ENCODE measurements at places on chromosomes 6 and 20.
A peak's percentile ranks its signal among the peaks of the same experiment; 100 is the strongest.

GRCh38 chr6:144305567-144305966 is 20.4 kb downstream of the UTRN start:
- no peak for DNase-seq

DNA sequence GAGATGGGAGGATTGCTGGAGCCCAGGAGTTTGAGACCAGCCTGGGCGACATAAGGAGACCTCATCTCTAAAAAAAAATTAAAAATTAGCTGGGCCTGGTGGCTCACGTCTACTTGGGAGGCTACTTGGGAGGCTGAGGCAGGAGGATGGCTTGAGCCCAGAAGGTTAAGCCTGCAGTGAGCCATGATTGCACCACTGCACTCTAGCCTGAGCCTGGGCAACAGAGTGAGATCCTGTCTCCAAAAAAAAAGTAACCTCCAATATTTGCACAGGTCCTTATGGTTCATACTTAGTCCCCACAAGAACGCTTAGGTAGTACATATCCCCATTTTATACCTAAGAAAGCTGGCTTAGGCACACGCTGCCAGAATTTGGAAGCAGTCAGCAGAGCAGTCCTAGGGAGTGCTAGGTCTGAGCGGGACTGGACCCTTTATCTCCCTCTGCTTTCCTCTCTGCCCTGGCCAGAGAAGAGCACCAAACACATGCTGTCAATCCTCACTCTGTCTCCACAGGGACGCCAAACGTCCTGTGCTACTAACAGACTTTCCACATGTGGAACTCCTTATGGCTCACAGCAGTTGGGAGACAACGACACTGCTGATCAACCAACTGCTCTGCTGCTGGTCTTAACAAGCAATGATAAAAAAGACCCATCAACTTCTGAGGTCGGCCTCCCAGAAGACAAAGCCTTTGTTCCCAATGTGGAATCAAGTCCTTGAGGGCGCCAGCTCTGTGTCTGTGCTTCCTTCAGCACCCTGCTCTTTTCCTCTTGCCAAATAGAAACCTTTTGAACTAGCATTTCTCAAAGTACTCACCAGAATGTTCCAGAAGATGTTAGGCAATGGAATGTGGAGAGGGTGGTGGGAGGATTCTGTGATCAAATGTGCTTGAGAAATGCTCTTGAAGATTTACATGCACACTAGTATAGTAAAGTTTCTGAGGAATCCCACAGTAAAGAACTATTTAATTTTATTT is 226.3 kb upstream of the DTNBP1 start:
- no peak for DNase-seq

DNA sequence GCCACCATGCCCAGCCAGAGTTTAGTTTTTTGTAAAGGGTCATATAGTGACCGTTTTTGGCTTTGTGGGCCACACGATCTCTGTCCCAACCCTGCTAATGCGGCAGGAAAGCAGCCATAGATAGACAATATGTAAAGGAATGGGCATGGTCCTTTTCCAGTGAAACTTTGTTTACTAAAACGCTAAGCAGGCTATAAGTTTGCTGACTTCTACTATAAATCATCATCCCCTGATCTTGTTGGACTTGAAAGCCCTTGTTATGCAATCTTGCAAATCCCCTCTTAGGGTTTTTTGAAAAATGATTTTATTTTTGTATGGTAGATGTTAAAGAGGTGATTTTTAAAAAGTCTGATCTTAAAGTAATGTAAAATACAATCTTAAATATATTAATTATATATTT is 63.6 kb downstream of the CBFA2T2 start:
- DNase-seq = no peak

- no peak for DNase-seq
These were observed 67.3 kb downstream of the KCNB1 start for GRCh38 chr20:49415005-49415667.

GRCh38 chr6:3061501-3061941 is 6.8 kb upstream of the RIPK1 start:
- peak; percentile 88 for DNase-seq

DNA sequence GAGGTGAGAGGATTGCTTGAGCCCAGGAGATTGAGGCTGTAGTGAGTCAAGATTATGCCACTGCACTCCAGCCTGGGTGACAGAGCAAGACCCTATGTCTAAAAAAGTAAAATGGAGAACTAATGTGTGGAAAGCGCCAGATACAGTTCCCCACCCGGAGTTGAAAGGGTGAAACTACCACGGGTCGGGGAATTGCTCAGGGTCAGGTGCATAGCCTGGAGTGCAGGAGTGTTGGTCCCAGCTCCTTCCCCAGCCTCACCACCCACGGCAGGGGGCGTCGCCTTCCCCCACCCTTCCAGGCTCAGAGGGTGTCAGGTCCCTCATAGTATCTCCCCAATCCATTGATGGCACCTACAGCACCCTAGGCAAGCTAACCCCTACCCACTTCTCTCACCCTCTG is 26.1 kb downstream of the C20orf203 start:
- DNase-seq = no peak

DNA sequence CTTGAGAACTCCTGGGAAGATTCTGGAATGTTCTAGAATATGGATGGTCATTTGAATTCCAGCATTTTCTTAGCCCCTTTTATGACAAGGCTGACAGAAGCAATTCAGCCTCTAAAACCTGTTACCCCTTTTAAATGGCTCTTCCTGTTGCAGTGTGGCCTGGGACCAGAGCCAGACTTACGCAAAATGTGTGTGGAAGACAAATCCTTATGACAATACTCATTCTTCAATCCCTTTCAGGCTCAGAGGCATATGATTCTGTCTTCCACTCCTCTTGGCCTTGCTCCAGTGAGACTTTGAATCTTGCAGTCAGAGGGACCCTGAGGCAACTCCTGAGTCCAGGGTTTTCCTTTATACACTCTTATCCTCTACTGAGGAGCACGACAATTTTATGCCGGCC is 287.0 kb downstream of the CLIC5 start:
- DNase-seq = peak; percentile 76

GRCh38 chr6:158253248-158253647 is 59.0 kb upstream of the TULP4 start:
- DNase-seq = no peak

GRCh38 chr6:16653226-16653625 is 108.0 kb downstream of the ATXN1 start:
- DNase-seq = no peak

DNA sequence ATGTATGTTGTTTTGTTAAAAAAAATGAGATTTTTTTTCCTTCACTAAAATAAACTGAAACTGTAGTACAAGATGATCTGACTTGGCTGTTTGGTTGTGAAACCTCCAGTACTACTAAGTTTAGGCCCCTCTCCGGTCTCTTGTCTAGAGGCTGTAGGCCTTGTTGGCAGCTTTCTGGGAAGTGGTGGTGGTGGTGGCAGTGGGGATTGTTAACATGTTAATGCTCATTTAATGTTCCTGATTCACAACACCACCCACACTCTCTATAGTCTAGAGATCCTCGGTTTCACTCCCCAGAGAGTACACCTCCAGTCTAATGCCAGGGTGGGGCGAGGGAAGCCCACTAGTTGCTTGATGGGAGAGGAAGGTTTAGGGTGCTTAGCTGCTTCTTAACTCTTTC is 24.1 kb downstream of the STK4 start:
- DNase-seq = no peak

GRCh38 chr20:23205611-23206041 is 119.5 kb upstream of the CD93 start:
- peak; percentile 18 for DNase-seq

GRCh38 chr6:96704713-96705112 is 132.6 kb downstream of the GPR63 start:
- DNase-seq = no peak

GRCh38 chr20:58552366-58552934 is 37.3 kb upstream of the APCDD1L start:
- DNase-seq = no peak

GRCh38 chr6:15420959-15421438 is 175.1 kb downstream of the JARID2 start:
- no peak for DNase-seq

- no peak for DNase-seq
These were observed 2.3 kb downstream of the TENT5A start for GRCh38 chr6:81750200-81750599.

DNA sequence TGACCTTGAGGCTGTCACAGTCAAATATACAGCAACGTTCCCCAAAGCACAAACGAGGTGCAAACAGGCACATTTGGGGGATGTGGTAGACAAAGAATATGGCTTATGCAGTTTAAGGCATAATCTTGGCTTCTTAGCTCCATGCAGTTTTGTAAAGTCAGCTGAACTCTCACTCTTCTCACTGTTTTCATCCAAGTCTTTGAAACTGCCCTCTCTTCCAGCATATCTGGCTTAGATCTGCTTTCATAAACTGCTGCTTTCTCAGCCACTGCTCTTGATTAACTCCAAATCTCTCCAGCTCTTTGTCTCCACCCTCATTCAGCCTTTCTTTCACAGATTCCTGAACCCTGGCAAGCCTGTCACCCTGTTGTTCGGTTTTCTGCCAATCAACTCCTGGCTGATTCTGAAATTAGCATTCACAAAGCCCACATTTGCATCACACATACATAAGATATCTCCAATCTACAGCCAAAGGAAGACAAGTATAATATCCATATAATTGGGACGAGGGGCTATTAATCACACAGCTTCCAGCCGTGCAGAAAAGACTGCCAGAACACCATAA is 301.1 kb upstream of the RNF217 start:
- DNase-seq = no peak

DNA sequence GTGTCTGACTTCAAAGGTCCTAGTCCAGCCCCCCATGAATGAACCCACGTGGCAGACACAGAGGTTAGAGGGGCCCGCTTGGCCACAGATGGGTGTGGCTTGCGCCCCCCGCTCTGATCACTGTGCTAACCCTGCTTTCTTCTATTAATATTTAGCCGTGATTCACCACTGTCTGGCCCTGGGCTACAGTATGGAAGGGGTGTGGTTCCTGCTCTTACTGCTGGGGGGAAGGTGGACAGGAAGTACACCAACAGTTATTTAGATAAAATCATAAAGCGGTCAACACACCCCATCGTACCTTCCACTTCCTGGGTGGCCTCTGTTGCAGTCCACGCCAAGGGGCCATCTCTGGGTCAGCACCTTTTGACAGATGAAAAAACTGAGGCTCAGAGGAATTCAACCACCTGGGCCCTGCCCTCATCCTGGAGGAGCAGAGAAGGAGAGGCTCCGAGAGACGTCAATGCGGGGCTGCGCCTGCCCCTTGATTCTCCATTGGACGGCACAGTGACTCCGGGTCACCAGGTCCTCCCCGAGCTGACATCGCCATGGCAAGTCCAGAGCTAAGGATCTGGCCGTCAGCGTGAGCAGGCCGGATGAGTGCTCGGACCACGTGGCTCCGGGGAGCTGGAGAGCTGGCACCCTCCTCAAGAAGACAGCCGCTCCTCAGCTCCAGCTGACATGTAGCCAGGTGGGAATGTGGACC is 206.3 kb downstream of the PREX1 start:
- DNase-seq = peak; percentile 43

- no peak for DNase-seq
These were observed 757 bp upstream of the SAMD3 start for GRCh38 chr6:130223508-130223907.

GRCh38 chr6:170206317-170206621 is 84.6 kb downstream of the DLL1 start:
- DNase-seq = no peak

DNA sequence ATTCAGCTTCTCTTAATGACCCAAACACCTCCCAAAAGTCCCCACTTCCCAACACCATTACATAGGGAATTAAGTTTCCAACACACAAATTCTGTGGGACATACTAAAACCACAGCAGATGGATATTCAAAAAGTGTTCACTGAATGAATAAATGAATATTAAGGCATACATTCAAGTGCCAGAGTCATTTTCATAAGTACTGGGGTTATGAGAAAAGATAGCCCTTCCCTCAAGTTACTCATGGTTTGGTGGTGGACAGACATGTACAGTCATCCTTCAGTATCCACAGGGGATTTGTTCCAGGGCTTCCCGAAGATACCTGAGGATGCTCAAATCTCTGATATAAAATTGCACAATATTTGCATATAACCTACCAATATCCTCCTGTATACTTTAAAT is 50.4 kb downstream of the HS3ST5 start:
- no peak for DNase-seq

- no peak for DNase-seq
These were observed 119.2 kb upstream of the LAMA2 start for GRCh38 chr6:128763599-128764300.

DNA sequence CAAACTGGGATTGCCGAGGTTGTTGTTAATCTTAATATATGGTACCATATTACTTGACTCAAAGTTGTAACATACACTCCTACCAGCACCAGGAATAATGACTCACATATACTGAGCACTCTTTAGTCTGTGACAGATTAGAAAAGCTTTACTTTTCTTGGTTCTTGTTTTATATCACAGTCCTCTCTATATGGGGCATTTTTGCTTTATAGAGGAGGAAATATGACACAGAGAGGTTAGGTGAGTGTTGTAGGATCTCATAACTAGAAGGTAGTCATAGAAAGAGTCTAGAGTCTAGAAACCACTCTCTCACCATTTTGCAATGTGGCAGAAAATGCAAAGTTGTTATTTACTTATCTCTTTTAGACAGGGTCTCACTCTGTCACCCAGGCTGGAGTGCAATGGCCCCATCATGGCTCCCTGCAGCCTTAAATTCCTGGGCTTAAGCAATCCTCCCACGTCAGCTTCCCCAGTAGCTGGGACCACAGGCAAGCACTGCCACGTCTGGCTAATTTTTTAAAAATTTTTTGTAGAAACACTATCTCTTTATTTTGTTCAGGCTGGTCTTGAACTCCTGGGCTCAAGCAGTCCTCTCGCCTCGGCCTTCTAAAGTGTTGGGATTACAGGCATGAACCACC is 13.4 kb downstream of the TRIM38 start:
- DNase-seq = no peak

- DNase-seq = no peak
These were observed 13.6 kb downstream of the CNBD2 start for GRCh38 chr20:35981969-35982368.

DNA sequence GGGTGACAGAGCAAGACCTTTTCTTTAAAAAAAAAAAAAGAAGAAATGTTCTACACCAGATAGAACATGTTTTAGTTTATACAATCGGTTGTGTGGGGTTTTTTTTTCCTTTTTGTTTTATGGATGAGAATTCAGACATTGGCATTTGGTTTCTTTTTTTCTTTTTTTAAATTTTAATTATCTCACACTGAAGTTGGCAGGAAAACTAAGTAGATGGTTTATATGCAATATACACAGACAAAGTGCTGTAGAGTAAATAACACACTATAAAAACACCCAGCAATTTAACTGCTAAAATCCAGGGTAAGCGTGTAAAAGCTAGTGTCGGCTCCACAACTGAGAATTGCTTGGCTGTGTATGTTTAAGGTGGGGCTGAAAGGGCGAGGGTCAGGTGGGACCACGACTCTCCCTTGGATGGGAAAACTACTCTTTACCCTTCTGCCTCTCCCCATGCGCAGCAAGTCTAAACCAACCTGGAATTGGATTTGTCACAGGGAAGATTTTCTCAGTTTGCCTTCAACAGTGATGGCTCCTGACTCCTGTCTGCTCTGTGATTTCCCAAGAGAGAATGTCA is 147.1 kb upstream of the MARCKS start:
- DNase-seq = no peak

GRCh38 chr20:45343532-45344167 is 4.6 kb downstream of the SDC4 start:
- DNase-seq = no peak

GRCh38 chr6:142918339-142919042 is 26.5 kb downstream of the HIVEP2 start:
- no peak for DNase-seq

All from fibroblast of skin of back (primary cell).